Epithelial cell of proximal tubule (primary cell): ENCODE measurements at places on chromosomes 1 and 21.
A peak's percentile ranks its signal among the peaks of the same experiment; 100 is the strongest.

DNA sequence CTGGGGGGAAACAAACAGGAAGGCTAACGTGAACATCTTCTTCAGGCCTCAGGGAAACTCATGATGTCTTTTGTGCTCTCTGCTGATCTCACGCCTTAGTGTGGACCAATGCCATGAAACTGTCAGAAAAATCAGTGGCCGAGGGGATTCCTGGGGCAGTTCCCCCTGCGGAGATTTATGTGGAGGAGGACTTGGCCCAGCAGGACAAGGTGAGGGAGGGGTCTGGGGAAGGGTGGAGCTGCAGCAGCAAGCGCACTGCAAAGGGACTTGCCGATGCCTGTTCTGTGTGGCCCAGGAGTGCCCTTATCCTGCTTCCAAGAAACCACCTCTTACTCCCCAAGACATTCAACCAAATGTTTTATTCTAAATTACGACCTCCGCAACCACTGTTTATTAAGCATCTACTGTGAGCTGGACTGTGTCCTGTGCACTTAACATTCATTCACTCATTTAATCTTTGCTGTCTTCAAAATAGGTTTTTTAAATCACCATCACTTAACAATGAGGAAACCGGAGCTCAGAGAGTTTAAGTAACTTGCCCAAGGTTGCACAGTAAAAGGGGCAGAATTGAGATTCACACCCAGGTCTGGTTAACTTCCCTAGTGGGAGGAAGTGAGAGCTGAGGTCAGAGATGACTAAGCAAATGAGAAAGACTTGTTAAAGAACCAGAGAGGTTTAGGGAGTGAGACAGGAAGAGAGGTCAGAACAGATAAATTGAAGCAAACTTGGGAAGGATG, 49.7 kb downstream of the FHAD1 start:
- DNase-seq: no peak

DNA sequence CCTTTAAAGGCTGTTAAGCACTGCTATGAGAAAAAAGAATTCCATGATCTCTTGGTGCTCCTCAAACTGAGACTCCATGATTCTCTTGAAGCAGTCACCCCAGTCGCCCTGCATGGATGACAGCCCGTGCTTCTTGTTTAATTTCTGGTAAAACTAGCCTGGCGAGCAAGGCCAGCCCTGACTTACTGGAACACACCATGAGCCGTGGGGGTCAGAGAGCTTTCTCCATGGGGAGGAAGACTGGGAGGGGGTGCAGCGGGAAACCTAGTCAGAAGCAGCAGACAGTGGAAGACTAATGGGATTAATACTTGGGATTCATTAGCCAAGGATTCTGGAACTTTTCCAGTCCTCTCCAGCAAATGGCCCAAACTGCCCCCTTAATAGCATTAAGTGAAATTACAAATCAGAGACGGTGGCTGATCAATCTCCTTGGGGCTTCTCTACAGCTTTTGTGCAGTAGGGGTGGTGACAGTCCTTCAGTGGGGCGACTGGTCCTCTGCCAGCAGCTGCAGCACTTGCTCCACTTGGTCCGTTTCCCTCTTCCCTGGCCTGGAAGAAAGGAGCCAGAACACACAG, 57.2 kb upstream of the LRRN2 start:
- no peak for DNase-seq

GRCh38 chr1:108617724-108618056, 43.2 kb downstream of the HENMT1 start:
- DNase-seq: no peak

DNA sequence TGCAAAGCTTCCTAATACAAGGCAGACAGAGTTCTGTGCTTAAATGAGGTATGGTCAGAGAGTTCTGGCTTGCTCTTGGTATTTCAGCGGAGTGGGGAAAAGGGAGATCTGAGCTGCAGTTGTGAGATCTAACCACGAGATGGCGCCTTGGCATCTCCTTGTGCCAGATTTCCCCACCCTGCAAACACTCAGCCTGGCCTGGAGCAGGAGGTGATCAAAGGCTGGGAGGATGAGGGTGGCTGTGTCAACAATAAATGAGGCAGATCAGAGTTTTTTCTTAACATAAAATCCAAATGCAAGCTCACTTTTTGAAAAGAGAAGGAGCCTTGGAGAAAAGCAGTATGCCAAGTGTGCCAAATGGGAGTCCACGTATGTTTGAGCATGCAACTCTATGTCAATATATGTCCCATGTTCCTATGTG, 4.1 kb upstream of the TFAP2E start:
- no peak for DNase-seq

DNA sequence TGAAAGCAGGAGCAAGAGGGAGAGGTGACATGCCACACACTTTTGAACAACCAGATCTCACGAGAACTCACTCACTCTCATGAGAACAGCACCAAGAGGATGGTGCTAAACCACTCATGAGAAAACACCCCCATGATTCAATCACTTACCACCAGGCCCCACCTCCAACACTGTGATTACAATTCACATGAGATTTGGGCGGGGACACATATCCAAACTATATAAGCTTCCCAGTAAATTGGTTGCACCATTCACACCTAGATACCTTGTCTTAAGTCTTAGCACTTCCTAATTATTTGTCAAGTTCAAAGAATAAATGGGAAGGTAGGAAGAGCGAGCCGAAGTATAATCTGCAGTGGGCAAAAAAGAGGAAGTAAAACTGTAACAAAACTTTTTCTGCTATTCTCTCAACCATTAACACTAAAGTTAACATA, 34.3 kb downstream of the AMY1C start:
- no peak for DNase-seq

DNA sequence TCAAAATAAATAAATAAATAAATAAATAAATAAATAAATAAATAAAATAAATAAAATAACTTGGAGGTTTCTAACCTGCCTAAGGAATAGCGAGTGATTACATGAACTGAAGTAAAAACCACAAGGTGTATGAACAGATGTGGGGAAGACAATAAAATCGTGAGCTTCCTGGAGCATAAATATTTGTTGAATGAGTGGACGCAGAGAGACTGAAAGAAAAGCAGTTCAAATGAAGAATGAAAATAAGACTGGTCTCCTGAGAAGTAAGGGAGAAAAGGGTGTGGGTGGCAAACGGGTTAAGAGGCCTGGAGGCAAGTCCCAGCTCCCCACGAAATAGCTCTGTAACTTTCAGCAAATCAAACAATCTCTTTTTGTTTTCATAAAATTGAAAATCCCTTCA, 33.6 kb downstream of the CHML start:
- no peak for DNase-seq

- DNase-seq: no peak
These were observed 21.2 kb upstream of the SOX13 start for GRCh38 chr1:204051718-204052117.

DNA sequence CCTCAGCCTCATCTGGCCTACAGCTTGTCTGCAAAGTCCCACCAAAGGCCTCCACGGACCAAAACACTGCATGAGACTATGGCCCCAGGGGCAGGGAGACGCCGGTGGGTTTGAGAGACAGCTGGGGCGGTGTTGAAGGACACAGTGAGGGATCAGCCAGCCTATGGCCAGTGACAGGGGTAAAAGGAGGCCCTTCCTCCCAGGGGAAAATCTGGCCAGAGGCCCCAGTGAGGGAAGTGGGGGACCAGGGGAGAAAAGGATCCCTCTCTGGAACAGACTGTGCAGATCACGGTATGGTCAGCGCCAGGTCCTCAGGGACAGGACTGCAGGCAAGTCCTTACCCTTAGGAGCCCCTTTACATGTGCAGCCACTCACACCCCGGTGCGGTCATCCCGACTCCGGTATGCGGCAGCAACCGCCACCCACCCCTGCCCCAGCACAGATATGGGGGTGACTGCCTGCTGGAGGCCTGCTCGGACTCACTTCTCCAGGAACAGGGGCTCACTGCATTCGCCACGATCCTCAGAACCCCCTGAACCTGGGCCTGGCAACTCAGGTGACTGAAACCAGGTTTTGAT, 1.3 kb downstream of the CERS2 start:
- DNase-seq: no peak

GRCh38 chr1:111488669-111489068, 14.8 kb downstream of the ADORA3 start:
- no peak for DNase-seq

- DNase-seq: peak; percentile 87
These were observed 189.4 kb downstream of the PBX1 start for GRCh38 chr1:164748253-164748899.

GRCh38 chr21:39659070-39659815, 46.5 kb downstream of the B3GALT5 start:
- no peak for DNase-seq

DNA sequence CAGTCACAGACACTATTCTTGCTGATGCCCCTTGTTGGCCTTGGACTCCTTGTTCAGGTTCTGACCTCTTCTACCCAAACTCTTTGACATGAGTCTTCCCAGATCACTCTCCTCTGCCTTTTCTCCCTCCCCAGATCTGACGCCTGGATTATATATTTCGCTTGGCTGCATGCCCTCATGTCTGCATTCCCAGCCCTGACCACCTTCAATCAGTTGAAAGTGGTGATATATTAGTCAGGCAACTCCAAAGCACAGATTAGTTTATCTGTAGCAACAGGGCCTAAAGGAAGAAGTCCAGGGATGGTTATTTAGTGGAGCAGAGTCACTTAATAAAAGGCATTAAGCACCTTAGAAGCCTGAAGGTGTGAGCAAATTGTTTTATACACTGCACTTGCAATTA, 110.0 kb upstream of the GUCA2B start:
- DNase-seq: no peak

DNA sequence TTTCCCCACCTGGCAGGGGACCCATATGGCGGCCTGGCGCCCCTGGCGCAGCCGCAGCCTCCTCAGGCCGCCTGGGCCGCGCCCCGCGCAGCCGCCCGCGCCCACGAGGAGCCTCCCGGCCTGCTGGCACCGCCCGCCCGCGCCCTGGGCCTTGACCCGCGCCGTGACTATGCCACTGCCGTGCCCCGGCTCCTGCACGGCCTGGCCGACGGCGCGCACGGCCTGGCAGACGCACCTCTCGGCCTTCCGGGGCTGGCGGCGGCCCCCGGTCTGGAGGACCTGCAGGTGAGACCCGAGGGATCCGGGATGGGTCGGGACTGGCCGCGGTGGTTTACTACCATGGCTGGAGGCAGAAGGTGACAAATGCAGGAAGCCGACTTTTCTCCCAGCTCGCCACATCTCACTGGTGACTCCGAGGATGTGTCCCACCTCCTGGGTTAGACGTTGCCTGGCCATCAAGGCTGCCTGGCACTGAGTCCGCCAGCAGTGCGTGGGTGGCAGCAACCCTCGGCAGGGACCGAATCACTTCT, 1.1 kb downstream of the TFAP2E start:
- DNase-seq: no peak

DNA sequence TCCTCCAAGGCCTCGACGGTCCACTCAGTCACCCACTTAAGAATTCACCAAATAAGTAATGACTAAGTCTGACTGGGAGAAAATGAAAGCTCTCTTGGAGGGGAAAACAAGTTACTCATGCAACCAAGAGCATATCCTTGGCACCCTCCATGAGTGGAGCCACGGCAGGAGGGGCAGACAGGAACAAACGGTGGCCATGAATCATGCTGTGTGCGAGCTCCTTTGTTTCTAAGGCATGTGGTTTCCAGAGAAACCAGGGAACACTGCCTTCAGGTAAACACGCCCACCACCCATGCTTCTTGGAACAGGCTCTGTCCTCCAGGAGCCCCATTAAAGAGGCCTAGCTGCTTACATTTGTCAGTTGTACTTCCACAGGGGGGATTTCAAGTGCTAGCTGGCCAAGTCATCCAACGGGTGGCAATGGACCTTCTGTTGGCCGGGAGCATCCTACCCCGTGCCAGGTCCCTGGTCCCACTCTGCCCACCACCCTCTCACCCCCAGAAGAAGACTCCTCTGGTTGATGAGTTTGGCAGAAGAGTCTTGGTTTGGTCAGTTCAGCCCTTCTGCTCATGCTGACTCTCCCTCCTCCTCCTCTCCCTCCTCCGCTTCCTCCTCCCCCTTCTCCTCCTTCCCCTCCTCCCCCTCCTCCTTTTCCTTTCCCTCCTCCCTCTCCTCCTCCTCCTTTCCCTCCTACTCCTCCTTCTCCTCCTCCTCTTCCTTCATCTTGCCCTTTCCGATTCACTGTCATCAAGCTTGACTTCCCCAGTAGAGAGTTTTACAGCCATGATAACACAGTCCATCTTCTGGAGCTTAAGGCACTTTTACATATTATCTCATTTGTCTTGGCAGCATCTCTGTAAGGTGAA, 107.6 kb downstream of the CCDC185 start:
- DNase-seq: peak; percentile 96

DNA sequence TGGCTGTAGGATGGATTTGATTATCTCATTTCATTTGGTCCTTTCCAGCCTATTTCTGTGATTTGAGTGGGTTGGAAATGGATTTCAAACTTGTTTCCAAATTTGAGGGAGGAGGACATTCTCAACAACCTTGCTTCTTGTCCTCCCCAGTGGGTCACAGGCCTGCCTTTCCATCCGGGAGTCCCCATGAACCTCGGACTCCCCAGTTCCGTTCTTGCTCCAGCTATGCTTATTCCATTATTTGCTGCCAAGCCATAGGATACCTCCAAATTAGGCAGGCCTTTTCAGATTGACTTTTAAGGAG, 97.8 kb downstream of the DUSP10 start:
- DNase-seq: no peak

DNA sequence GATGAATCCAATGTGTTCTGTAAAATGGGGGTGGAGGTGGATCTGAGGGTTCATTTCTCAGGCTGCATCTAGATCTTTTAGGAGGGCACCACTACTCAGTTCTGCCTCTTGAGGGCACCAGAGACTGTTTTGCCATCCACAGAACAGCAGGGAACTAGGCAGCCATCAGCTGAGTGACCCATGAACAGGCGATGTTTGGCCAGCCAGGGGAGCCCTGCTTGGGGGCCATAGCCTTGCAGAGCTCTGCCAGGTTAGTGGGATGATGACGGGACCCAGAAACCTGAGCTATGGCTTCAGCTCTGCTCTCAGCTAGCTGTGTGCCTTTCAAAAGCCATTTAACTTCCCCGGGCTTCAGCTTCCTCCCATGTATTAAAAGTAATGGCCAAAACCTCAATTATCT, 13.4 kb upstream of the NOS1AP start:
- no peak for DNase-seq

DNA sequence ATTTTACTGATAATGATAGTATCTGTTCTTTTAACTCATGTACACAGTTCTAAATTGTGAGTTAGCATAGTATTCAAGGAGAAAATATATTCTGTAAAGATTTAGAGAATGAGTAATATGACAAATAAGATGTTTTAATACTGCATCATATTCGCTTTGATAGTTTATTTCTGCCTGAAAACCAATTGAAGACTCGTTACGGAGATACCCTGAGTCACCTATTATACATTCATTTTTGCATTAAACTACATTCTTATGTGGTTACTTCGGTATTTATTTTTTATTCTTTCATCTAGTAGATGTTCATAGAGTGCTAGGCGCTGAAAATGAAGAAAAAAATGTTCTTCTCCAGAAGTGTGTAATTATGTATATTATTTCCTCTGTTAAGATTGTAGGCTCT, 5.3 kb downstream of the UHMK1 start:
- DNase-seq: no peak

DNA sequence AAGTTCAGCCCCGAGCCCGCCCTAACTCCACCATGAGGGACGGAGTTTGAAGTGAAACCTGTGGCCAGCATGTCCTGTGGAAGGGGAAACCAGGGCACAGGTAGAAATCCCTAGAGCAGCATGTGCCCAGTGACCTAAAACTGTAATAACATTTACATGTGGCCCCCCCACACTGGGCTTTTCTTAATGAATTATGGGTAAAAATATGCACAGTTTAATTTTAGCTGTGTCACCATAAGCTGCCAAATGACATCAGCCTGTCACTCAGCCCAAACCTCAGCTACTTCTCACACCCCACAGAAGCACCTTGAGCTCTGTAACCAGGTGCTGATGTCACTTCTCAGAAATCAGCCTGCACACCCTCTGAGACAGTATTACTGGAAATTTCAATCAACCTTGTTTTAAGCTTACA, 50.0 kb upstream of the SLC19A1 start:
- no peak for DNase-seq
